NCI-H1417 (cell line): ENCODE measurements at places on chromosomes 2 and 18.

DNA sequence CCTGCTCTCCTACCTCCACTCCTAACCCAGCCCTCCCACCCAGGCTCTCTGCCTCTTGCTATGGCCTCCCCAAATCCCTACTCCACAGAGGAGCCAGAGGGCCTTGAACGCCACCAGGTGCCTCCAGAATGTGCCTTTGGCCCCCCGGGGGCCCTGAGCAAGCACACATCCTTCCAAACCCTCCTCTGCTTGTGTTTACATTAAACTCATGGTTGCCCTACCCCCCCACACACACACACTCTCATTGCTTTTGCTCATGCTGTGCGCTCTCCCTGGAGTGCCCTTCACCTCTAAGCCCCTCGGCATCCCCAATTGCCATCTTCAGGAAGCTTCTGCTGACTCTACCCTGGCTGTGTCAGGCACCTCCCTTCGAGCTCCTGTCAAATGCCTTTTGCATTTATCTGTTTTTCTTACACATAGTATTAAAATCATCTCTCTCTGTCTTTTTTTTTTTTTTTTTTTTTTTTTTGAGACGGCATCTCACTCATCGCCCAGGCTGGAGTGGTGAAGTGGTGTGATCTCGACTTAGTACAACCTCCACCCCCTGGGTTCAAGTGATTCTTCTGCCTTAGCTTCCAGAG lies 16.3 kb upstream of the TET3 start:
- DNase-seq = peak; percentile 78

- DNase-seq = peak; percentile 21
Measured at GRCh38 chr2:217756375-217757107, 246.3 kb downstream of the TNS1 start.

DNA sequence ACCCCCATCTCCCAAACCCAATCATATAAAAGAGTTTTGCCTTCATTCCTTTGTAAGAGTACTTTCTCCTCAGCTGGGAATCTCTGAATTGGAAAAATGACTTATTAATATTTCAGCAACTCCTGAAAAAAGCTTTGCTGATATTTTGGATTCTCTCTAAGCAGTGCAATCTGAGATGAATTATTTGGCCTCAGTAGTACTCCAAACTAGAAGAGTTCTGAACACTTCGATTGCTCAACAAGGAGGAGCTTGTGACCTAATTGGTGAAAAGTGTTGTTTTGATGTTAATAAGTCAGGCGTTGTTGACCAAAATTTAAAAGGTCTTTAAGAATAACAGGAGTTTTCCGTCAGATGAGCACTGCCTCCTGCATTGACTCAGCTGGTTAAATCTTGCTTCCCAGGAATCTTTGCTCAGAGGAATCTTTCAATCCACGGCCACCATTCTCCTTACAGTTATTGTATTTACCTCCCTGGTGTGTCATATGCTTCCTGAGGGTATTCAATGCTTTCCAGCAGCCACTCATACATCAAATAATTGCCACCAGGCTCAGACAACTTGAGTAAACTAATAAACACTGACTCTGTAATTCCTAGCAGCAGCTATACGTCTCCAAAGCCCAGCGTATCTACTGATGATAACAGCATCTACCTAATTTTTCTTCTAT lies 24.5 kb upstream of the LIPG start:
- peak; percentile 57 for DNase-seq

- DNase-seq = no peak
Measured at GRCh38 chr2:235552671-235553070, 58.8 kb downstream of the AGAP1 start.

DNA sequence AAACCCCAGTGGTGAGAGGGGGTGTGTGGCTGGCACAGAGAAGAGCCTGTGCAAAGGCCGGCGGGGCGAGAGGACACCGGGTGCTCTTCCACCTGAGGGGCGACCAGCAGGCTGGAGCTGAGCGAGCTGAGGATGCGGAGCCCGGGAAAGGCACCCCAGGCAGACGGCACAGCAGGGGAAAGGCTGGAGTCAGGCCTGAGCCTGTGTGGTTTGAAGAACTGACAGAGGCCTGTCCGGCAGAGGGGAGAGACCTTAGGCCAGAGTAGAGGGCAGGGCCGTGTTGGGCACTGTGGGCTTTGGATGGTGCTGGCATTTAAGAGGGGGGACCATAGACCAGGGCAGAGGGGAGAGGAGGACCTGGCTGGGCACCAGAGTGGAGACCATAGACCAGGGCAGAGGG lies 149.8 kb downstream of the RTP5 start:
- no peak for DNase-seq

- DNase-seq = no peak
Measured at GRCh38 chr18:61998335-61998734, 105.5 kb upstream of the RNF152 start.
